ENCODE measurements at places on chromosomes 1 and 21.

- peak; percentile 76 for DNase-seq
These were observed 46.5 kb downstream of the RAP1GAP start for GRCh38 chr1:21622466-21623315.

DNA sequence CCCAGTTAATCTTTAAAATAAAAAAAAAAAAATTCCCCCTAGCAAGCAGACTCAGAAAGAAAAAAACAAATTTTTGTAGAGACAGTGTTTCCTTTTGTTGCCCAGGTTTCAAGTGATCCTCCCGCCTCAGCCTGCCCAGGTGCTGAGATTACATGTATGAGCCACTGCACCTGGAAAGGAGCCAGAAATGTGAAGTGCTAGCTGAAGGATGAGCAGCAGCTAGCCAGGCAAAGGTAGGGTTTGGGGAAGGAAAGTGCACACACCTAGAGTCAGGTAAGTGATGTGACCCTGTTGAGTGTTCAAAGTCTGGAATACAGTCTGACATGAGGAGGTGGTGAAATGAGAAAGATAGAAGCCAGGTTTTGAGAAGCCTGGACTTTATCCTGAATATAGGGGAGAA, 1.7 kb downstream of the AKR1A1 start:
- peak; percentile 59 for DNase-seq

DNA sequence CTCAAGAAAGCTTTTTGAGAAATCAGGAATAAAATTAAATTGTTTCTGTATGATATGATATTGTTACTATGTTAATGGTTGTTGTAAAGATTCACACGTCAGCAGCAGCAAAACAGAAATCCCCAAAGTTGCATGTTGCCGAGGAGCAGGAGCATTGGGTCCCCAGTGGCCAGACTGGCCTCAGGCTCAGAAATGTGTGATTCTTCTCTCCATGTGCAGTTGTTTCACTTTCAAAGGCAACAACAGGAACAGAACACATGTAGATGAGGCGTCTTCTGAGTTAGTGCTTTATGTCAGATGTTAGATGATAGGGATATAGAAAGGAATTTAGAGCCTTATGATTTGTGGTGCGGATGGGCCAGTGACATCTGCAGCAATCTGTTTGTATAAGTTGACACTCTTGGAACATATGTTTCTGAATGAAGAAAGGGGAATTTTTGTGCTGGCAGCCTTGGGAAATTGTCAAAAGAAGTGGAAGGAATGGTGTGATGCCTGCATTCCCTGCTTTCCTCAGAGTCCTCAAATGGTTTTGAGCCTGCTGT, 2.1 kb upstream of the TTLL7 start:
- DNase-seq, result no peak

GRCh38 chr1:242605521-242605920, 81.0 kb upstream of the PLD5 start:
- no peak for DNase-seq

- DNase-seq, result no peak
These were observed 149.2 kb downstream of the CACNA1E start for GRCh38 chr1:181632492-181632891.
